ENCODE measurements at places on chromosomes 2 and 18.

DNA sequence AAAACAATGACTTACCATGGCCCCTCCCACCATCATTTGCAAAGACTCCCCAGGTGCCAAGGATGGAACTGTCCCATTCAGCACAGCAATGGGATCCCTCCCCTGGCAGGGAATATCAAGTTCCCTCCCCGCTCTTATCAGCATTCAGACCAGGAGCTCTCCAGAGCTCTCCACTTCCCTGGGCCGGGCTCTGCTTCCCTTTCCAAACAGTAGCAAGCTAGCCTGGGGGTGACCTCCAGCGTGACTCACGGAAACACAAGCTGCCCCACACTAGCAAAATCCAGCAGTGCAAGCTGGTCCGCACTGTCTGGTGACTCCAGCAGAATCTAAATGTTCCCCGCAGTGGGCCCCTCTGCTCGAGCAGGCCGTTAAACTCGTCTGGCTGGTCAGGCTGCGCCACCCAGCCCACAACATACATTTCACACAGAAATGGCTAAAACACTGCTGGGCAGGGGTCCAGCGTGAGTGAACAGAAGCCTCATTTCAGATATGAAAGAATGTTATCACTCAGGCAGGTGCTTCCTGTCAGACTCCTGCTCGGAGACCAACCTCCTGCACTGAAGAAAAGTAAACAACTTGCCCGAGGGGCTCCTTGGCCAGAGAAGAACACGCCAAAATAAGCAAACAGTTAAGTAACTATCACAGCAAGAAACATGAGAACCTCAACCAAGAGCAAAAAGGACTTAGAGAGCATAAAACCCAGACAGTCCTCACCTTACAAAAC is 33.9 kb downstream of the STAT1 start:
- DNase-seq: peak; percentile 65

GRCh38 chr2:19786408-19787058 is 115.2 kb downstream of the TTC32 start:
- DNase-seq: no peak

DNA sequence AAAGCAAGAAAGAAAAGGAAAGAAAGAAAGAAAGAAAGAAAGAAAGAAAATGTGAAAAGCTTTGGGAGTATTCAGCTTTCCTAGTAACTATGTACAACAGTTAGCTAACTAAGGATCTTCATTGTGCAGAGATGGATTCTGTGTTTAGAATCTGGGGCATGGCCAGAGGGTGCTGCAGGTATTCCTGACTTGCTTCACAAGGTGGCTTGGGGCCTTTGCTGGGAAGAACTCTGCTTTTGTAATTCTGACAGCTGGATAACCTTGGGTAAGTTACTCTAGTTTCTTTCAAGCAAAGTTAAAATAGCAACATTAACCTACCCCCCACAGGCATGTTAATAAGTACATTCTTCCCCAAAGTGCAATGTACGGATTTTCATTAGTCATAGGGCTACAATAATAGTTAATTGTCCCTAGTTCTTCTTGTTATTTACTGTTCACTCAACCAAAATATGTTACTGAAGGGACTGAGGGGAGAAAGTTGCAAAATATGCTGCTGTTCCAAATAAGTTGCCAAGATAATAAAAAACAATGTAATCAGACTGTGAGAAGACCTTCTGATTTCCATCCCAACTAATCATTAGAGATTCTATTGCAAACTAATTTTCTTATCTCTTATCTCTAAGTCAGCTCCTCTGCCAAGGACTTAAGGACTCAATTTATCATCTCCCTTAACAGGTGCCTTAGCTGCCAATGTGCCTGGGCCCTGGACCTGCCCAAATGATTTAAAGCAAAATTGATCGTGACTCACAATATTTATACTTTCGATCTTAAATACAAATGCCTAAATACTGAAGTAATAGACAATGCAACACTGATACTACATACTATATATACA is 50.3 kb downstream of the SERPINB8 start:
- no peak for DNase-seq

- no peak for DNase-seq
These were observed 161.0 kb downstream of the IRS1 start for GRCh38 chr2:226638576-226638975.

DNA sequence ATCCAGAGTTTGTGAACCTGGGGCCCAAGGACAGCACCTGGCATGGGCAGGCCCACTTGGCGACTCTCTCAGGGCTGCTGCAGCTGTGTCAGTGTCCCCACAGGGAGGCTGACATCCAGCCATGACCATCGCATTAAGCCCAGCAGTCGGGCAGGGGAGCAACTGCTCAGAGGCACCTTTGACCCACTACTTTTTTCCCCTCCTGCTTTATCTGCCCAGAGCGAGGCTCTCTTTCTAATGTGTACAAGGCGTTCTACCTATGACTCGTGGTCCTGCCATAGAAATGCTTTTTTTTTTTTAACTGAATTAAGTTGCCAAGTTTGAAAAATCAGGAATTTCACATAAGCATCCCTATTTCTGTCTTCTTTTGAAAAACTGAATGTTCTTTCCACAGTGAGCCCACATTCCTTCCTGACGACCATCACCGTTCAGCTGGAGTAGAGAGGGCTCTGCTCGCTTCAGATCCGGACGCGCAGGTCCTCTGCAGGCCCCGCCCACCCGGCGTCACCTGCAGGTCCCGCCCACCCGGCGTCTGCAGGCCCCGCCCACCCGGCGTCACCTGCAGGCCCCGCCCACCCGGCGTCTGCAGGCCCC is 403 bp upstream of the CLUL1 start:
- DNase-seq: peak; percentile 38

DNA sequence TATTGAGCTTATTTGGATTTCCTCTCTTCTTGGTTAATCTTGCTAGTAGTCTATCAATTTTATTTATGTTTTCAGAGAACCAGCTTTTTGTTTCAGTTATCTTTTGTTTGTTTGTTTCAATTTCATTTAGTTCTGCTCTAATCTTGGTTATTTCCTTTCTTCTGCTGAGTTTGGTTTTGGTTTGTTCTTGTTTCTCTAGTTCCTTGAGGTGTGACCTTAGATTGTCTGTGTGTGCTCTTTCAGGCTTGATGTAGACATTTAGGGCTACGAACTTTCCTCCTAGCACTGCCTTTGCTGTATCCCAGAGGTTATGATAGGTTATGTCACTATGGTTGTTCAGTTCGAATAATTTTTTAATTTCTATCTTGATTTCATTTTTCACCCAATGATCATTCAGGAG is 141.6 kb downstream of the ZNF236 start:
- DNase-seq: no peak

GRCh38 chr18:25223211-25223610 is 128.8 kb downstream of the ZNF521 start:
- no peak for DNase-seq

- no peak for DNase-seq
These were observed 383.9 kb downstream of the ARHGAP15 start for GRCh38 chr2:143513081-143513480.

DNA sequence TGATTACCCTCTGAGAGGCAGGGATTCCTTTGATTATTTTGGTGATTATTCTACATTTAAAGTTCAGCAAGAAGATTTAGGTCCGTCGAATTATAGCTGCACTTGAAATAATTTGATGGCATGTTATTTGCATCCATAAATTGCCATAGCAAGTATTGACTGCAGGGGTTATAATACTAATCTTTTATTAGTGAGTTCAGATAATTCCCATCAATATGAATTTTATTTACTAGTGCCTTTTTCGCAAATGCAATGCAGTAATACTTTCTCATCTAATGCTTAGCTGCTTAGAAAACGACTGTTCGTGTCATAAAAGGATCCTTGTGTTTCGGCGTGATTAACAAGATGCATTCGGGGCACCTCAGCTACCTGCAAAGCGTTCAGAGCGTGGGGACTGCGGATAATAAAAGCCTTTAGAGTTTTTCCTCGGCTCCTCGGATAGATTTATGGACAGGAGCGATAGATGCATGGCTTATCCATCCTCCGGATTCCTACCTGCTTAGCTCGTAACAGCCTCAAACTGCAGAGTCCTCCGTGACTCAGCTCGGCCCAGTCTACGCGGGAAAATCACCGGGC is 2.5 kb upstream of the GBX2 start:
- no peak for DNase-seq

- DNase-seq: peak; percentile 31
These were observed 261.6 kb downstream of the ASXL3 start for GRCh38 chr18:33839452-33840211.

DNA sequence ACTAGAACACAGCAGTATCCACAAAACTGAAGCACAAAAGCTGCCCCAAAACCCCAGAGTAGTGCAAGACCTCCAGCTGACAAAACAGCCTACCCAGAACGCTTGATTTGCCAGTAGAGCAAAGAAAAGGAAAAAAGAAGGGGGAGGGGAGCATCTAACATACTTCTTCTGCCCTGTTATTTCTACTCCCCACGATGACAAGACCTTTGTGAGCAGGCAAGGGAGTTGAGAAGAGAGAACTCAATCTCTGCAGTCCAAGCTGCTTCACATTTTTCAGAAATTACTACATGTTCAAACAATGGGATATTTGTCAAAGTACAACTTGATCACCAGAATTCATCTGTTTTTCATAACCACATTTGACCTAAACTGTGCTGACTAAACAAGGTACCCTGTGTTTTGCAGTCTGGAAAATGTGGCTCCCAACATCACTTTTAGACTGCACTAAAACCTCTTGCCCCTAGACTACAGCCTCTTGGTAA is 286.7 kb downstream of the EXOC6B start:
- no peak for DNase-seq

DNA sequence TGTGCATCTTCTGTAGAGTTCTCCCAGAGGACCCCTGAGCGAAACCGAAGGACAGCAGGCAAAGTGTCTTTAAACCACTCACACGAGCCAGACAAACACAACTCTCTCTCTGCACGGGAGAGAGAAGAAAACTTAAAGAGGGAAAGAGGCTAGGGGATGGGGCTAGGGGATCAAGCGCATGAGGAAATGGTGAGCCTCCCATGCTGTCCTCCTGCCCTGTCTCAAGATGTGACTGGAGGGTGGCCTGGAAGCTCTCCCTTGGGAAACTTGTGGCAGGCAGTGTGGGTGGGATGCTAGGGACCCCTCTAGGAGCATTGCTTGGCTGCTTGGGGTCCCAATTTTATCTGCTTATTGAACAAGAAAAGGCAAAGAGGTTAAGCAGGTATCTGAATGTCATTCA is 44.5 kb downstream of the CYP26B1 start:
- DNase-seq: no peak

DNA sequence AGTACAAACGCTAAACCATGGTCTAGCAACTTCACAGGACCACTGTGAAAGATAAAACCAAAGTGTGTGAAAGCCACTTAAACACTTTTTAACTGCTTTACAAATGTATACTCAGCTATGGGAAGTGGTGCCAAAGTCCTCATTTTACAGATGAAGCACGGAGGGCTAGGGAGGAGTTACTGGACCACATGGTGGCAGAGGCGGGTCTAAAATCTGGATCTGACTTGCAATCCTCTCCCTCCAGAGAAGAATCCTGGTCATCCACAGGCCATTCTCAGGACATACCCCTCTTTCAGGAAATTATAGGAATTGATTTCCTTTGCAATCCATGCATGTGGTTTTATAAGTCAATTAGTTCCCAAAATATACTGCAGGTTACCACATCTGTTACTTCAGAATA is 84.6 kb upstream of the GYPC start:
- no peak for DNase-seq

- no peak for DNase-seq
These were observed 172.0 kb upstream of the ALKAL2 start for GRCh38 chr2:459931-460330.

DNA sequence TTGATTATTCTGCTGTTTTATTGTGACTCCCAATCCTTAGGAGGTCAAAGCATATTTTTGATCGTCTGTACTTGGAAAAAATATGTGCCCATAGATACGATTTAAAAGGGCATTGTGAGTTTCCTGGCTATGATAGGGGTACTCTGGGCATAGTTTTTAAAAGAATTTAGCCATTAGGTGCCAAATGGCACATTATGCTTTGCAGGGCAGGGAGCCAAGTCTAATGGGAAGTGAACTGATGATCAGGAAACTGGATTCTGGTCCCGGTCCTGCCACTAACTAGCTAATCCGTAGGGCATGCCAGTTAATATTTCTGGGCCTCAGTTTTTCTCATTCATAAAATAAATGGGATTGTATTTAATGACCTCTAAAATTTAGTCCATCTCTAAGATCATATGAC is 189.3 kb downstream of the LTBP1 start:
- DNase-seq: no peak

GRCh38 chr2:129763190-129763846 is 216.1 kb upstream of the RAB6C start:
- DNase-seq: no peak

GRCh38 chr18:32010124-32010721 is 8.4 kb upstream of the RNF125 start:
- DNase-seq: no peak

GRCh38 chr2:60880643-60881046 is 729 bp upstream of the REL start:
- no peak for DNase-seq

GRCh38 chr2:132670496-132671150 is 618 bp upstream of the LYPD1 start:
- DNase-seq: peak; percentile 23

GRCh38 chr2:193463011-193463410 is 1268.3 kb upstream of the TMEFF2 start:
- DNase-seq: no peak

- no peak for DNase-seq
These were observed 376.6 kb downstream of the DSEL start for GRCh38 chr18:67139899-67140298.

GRCh38 chr18:26635466-26635865 is 87.1 kb upstream of the KCTD1 start:
- no peak for DNase-seq

DNA sequence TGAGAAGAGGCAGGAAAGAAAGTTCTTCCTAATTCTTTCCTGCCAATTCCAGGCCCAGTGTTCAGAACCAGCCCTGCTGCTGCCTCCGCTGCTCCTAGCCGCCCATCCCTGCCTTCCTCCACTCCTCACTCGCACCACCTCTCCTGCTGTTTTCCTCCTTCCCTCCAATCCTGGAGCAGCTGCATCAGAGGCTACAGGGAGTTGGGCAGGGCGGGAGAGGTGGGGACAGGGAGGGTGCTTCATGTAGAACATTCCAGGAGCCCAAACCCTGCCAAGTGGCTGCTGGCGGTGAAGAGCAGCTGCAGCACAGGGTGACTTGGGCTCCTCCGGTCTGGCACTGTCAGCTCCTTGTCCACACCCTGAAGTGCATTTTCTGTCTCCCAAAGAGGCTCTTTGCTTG is 176.3 kb downstream of the TNS1 start:
- no peak for DNase-seq

DNA sequence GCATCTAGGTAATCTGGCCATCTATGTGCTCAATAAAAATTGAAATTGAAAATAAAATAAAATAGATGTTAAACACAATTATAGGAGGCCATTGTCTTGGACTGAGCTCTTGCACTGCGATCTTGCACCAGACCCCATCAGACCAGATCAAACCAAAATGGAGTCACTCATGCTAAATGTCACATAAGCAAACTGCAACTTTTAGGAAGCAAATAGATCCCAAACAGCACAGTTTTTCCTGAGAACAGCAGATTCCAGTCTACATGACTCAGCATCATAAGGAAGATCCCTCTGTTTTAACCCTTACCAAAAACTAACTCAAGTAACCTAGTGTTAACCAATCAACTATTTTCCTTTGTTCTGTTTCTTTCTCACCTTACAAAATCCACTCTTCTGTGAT is 57.7 kb upstream of the LRP1B start:
- DNase-seq: no peak
